Bladder microvascular endothelial cell (primary cell): ENCODE measurements at places on chromosomes 3 and 15. TPM values are rescaled to one million over a fixed set of nuclear protein-coding genes. Genes with fewer than 3 reads are reported as not detected.

GREM1 gene
- total RNA-seq: 0.06 and 0.16 TPM in 2 replicates

LPCAT4 gene
- 6.6 and 9.4 TPM in 2 replicates for total RNA-seq

NANOGP8 gene
- not detected in 2 replicates for total RNA-seq

IMPG2 gene
- 0.16 and 0.76 TPM in 2 replicates for total RNA-seq

SOX2 gene
- total RNA-seq: not detected in 2 replicates

ULK4 gene
- 7.3 and 17.8 TPM in 2 replicates for total RNA-seq

MYL3 gene
- not detected in 2 replicates for total RNA-seq

DAG1 gene
- total RNA-seq: 23.2 and 53.4 TPM in 2 replicates

XCR1 gene
- total RNA-seq: not detected in 2 replicates

CD96 gene
- not detected in 2 replicates for total RNA-seq

GTF2A2 gene
- 26.5 and 32.2 TPM in 2 replicates for total RNA-seq

CXCR6 gene
- not detected in 2 replicates for total RNA-seq

TM4SF18 gene
- 248 and 498 TPM in 2 replicates for total RNA-seq

STAB1 gene
- total RNA-seq: 173 and 482 TPM in 2 replicates

CHST13 gene
- not detected in 2 replicates for total RNA-seq
